Activated gamma-delta T cell treated with Interleukin-2 at 50 U/mL for 16 hours (primary cell): ENCODE measurements at places on chromosomes 2 and 18.

DNA sequence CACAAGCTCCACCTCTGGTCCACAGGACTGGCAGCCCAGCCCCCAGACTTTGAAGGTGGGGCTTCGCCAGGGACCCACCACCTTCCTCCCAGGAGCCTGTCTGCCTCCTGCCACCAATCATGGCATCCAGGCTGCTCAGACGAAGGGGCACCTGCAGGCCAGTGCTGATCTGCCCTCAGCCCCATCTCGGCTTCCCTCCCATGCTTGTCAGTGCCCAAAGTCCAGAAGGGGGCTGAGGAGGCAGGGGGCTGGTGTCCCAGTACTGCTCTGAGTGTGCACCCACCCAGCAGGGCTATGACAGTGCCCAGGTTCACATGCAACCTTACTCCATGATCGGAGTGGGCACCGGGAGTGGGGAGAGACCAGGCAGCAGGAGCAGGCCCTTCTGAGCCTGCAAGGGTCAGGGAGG, 25.3 kb upstream of the RUFY4 start:
- DNase-seq = no peak

GRCh38 chr2:113768770-113769169, 12.3 kb upstream of the SLC35F5 start:
- DNase-seq = no peak

GRCh38 chr2:36541891-36542595, 55.9 kb downstream of the FEZ2 start:
- DNase-seq = no peak

- DNase-seq = no peak
Observed at GRCh38 chr18:78960709-78961108, 18.9 kb upstream of the SALL3 start.

DNA sequence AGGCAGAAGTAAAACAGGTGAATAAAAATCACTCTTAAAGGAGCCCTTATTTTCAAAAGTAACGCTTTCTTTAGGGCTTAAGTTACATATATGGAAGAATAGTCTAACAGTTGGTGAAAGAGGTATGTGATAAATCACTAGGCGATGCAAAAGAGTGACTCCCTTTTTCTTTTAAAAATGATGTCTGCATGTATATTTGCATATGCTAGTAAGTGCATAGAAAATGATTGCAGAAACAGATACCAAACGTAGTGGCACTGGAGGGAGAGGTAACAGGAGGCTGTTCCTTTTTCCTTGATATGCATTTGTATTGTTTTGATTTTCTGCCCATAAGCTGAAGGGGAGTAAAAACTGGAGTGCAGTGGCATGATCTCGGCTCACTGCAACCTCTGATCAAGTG, 158.3 kb downstream of the PRPF40A start:
- no peak for DNase-seq

DNA sequence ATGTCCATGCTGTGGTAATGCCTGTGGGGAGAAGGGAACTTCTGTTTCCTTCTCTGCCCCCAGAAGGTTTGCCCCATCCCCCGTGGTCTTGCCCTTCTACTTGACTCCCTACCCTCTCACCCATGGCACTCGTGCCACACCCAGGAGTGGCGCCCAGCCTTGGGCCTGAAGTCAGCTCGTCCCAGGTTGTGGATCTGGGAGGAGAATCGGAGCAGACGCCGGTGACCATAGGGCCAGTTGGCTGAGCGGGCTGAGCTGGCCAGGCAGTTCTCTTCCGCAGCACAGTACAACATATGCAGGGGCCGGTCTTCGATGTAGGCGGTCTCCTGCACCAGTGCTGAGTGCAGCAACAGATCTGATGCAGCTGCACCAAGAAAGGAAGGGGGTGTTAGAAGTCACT, 4.7 kb downstream of the HTRA2 start:
- no peak for DNase-seq

DNA sequence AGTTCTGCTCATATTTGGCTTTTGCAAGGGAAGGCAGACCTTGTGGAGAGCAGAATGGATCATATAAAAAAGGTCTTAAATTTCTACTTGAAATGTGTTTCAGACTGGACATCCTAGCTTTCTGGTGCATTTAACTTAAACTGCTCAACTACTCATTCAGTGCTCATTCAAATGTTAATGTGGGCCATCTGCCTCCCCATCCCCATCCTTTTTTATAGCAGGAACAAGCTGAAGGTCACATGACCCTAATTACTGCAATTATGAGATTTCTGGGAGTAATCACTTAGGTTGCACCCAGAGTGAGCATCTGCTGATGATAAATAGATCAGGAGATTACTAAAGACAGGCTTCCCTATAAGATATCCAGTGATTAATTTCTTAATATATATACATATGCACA, 96.1 kb downstream of the MAP2 start:
- DNase-seq = no peak

DNA sequence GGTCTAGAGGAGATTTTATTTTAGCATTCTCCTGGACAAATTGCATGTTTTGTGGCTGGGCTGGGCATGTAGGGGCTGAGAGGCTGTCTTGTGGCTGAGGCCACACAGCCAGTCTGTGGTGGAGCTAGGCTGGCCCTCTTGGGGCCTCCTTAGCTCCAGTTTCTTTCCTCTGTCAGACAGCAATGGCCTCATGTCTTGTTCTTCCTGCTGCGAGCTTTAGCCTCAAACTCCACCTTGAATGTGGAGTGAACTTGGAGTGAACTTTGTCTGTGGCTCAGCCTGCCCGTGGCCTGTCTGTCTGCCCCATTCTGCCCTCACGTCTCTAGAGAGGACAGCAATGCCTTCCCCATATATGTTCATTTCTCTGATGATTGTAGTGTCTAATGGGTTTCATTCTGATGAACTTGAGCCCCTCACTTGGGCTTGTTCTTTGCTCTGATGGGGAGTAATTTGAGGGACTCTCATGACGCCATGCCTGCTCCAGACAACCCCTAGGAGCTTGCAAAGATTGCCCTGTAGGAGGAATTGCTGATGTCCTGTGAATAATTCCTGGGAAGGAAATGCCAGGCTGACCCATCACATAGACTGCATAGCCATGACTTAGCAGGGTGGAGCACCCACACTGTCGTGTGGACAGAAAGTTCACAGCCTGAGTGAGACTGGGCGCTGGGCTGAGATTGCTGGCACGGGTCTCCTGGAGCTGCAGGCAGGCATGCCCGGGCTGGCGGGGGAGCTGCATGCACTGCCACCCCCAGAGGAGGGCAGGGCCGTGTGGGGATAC, 42.6 kb downstream of the ASAP2 start:
- DNase-seq = no peak

- DNase-seq = no peak
Observed at GRCh38 chr2:177338177-177338721, 54.3 kb upstream of the AGPS start.

DNA sequence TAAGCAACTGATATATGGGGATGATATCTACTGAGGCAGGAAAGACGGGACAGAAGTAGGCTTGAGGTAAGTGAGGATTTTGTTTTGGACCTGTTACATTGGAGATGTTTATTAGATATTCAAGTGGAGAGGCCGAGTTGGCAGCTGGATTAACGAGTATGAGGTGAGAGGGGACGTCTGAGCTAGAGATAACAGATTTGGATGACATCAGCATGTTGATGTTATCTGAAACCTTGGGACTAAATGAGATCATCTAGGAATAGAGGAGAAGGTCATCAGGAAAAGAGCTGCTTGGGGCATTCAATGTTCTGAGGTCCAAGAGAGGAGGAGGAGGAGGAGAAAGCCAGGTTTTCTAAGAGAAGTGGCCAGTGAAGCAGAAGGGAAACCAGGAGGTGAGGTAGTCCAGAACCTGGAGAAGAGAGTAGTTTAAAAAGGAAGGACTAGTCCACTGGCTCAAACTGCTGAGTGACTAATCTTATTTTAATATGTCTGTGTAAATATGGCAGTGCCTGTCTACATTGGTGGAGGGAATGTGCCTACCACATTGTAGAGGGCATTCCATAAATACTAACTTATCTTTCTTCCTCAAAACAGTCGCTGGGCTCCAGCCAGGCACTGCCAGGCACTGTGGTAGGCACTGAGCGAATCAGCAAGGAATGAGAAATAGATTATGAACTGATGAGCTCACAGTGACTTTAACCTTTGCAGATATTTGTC, 488.3 kb downstream of the DLGAP1 start:
- DNase-seq = no peak

GRCh38 chr18:41466436-41467160, 488.4 kb upstream of the PIK3C3 start:
- no peak for DNase-seq

DNA sequence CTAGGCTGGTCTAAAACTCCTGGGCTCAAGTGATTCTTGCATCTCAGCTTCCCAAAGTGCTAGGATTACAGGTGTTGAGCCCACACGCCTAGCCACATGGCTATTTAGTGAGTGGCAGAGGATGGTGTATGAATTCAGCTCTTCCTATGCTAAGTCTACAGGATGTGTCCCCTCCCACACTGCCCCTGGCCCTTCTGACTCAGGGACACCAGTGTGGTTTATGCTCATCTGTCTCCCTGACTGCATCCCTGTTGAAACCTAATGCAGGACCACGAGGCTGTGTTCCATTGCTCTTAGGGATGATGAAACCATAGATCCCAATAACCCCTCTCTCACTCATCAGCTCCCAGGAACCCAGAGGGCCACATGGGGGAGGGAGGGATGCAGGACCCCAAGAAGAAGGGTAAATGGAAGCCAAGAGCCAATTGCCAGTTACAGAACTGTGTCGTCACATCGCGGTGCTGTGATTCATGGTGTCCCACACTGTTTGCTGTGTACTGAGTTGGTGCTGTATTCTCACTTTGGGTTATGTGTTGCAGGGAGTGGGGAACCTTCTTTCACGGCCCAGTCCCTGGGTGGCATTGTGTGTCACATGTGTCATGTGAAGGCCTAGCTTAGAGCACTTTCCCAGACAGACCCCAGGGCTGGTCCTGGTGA, 102.9 kb upstream of the HAAO start:
- no peak for DNase-seq
